ENCODE measurements at places on chromosomes 12 and 14. TPM values are rescaled to one million over a fixed set of nuclear protein-coding genes. Genes with fewer than 3 reads are reported as not detected.

Gene SMIM41
- total RNA-seq = 0.20 TPM

Gene GPR68
- 2.2 TPM for total RNA-seq

Gene SLC10A1
- total RNA-seq = not detected

Gene SALL2
- total RNA-seq = 0.78 TPM

Gene NTF3
- total RNA-seq = not detected

Gene TESPA1
- not detected for total RNA-seq

Gene MMP14
- 373 TPM for total RNA-seq

Gene P2RX2
- total RNA-seq = not detected

Gene MGAT2
- 58.1 TPM for total RNA-seq

Gene TCL1A
- not detected for total RNA-seq

Gene RPL10L
- not detected for total RNA-seq

Gene BATF
- total RNA-seq = not detected

Gene IL23A
- total RNA-seq = 0.20 TPM

Gene PGF
- 6.3 TPM for total RNA-seq

Gene CNTN1
- total RNA-seq = 0.39 TPM

Gene ADAM20
- total RNA-seq = 1.1 TPM

Gene MRPL52
- total RNA-seq = 33.4 TPM

Gene CBX5
- 49.1 TPM for total RNA-seq

Gene CTSG
- total RNA-seq = not detected

Gene TAS2R31
- total RNA-seq = 4.8 TPM

Gene ITGB7
- 1.1 TPM for total RNA-seq

Gene KCNK13
- not detected for total RNA-seq

Gene DTD2
- 47.7 TPM for total RNA-seq

Gene PTHLH
- total RNA-seq = 0.73 TPM

Gene BMAL2
- 38.7 TPM for total RNA-seq

Gene VDR
- 10.7 TPM for total RNA-seq

Gene KRT83
- total RNA-seq = not detected

Gene NRXN3
- total RNA-seq = under 0.01 TPM

Gene THTPA
- total RNA-seq = 15.8 TPM

Gene TAS2R19
- total RNA-seq = 5.5 TPM

Gene RTN1
- under 0.01 TPM for total RNA-seq

Gene OR4E1
- total RNA-seq = not detected

Gene ARHGEF25
- 4.0 TPM for total RNA-seq

Gene ENDOU
- 0.37 TPM for total RNA-seq

Gene SLCO1A2
- not detected for total RNA-seq

Gene ARHGAP9
- under 0.01 TPM for total RNA-seq

Gene KLRC1
- not detected for total RNA-seq

Gene GPR132
- total RNA-seq = not detected

Gene HSPB8
- 4.3 TPM for total RNA-seq

Gene LBHD2
- total RNA-seq = not detected

Gene BCL11B
- 0.37 TPM for total RNA-seq

Gene KRT74
- not detected for total RNA-seq

Gene SDR9C7
- total RNA-seq = not detected

Gene VPS37B
- total RNA-seq = 19.7 TPM

Gene ARG2
- total RNA-seq = 1.8 TPM

Gene SLCO1C1
- total RNA-seq = not detected

Gene ALX1
- total RNA-seq = 6.8 TPM

Gene TAS2R43
- 3.9 TPM for total RNA-seq

Gene ACTN1
- total RNA-seq = 120 TPM

Gene CACNA1C
- 5.1 TPM for total RNA-seq

Gene DPPA3
- not detected for total RNA-seq

Gene C14orf39
- not detected for total RNA-seq

Gene IL22
- not detected for total RNA-seq

Gene ADAM21
- total RNA-seq = 0.39 TPM

Gene SCNN1A
- total RNA-seq = under 0.01 TPM

Gene LHX5
- not detected for total RNA-seq

Gene B4GALNT3
- not detected for total RNA-seq

Gene ANKRD9
- 17.6 TPM for total RNA-seq

Gene SERPINA6
- total RNA-seq = not detected

Measured in subcutaneous preadipocyte (primary cell).